AG09319 (cell line): ENCODE measurements at places on chromosomes 3 and 15.

- DNase-seq: no peak
Observed at GRCh38 chr15:51244423-51244869, 94.0 kb downstream of the CYP19A1 start.

DNA sequence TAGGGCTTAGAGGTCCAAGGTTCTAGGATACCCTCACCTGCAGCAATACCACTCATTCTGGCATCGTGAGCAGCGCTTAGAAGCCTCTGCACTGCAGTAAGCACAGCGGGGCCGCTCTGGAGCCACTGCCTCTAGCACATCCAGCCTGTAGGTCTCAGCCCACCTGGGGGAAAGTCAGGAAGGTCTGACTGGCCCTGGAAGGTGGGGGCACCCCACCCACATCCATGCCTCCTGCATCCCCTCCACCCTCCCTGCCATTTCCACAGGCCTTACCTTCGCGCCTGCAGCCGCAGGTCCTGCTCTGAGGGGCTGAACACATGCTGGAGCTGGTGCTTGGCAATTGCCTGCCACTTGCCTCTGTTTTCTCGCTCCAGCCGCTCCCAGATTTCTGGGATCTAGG lies 901 bp upstream of the RASSF1 start:
- DNase-seq: no peak

DNA sequence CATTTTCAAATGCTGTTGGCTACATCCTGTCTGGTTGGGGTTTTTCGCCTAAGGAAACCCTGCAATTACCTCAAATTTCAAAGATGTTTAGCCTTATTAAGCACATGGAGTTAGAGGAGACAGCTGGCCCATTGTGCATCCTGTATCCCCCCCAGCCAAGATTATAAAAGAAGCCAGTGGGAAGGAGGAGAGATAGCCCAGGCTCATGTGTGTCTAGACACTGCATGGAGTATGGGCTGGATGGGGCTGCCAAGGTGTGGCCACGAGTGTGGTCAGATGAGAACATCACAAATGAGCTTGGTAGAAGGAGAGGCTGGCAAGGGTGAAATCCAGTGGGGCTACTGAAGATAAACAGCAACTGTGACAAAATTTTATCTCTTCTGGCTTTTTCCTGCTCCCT lies 270.0 kb upstream of the TBC1D5 start:
- DNase-seq: no peak

DNA sequence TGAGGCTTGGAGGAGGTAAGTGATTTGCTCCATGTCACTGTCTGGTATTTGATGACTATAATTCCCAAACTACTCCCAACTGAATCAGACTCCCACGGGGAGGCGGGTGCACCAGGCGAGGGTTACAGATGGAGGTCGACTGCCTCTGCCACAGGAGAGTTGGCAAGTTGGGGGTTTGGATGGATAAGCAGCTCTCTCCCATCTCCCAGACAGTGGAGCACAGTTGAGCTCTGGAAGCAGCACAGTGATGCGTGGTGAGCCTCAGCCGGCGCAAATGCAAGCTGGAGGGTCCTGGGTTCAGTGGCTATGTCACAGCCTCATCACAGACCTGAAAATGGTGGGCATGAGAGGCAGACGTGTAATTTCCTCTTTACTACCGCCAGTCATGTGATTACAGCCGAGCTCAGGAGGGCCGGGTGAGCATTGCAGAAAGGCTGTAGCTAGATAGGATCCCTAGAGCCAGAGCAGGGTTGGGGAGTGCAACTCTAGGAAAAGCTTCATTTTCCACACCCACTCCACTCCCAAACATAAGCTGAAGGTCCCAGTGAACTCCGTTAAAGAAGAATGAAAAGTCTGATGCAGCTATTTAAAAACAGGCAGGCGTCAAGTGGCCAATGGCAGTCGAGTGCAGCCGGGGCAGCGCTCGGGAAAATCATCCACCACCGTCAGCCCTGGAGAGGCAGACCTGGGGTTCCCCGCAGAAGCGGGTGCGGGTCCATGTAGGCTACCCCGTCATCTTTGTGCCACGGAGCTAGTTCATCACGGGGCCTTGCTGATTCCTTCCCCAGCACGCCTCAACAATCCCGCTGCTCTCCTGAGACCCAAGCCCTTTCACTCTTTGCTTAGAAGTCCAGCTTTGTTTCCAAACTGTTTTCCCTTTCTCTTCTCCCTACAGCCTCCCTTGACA lies 33.3 kb upstream of the VPS8 start:
- DNase-seq: no peak

- DNase-seq: no peak
Observed at GRCh38 chr3:51535146-51536019, 3.1 kb upstream of the RAD54L2 start.

GRCh38 chr15:19974998-19975397 lies 566.6 kb downstream of the GOLGA6L6 start:
- no peak for DNase-seq

GRCh38 chr3:48407542-48408099 lies 22.3 kb downstream of the PLXNB1 start:
- DNase-seq: no peak

DNA sequence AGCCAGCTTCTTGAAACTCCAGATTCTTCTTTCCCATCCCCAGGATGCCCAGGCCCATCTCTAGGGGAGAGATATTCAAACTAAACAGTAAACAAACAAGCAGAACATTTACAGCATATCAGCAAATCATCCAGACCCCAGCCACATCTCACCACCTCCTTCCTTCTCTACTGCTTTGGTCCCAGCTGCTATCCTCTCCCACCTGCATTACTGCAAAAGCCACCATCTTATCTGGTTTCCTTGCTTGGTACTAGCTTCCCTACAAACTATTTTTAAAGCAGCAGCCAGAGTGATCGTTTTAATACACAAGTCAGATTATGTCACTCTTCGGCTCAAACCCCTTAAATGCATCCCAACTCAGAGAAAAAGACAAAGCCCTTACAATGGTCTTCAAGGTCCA lies 4.8 kb downstream of the LYSMD2 start:
- DNase-seq: no peak

- DNase-seq: no peak
Observed at GRCh38 chr3:78497021-78497420, 1270.8 kb downstream of the ROBO1 start.

- no peak for DNase-seq
Observed at GRCh38 chr3:196232154-196232881, 16.0 kb downstream of the SLC51A start.

- DNase-seq: no peak
Observed at GRCh38 chr15:56653107-56653506, 80.2 kb downstream of the ZNF280D start.

GRCh38 chr3:141237701-141238521 lies 6.3 kb downstream of the PXYLP1 start:
- no peak for DNase-seq

- no peak for DNase-seq
Observed at GRCh38 chr3:129330409-129330808, 51.7 kb downstream of the HMCES start.

DNA sequence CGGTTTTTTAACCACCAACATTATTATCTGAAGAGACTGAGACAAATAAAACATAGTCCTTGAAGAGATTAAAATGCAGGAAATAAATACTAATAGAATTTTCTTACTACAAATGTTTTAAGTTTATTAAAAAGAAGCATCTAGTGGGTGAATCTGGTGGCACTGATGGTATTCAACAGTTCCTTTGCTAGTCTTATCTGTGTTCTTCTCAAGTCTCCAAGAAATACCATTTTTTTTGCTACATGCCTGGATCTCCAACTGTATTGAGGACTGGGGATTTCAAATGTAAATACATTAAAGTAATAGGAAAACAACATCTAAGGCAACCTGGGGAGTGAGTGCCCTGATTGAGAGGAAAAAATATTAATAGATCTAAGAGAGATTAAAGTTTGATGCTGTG lies 21.9 kb downstream of the THOC7 start:
- DNase-seq: no peak

DNA sequence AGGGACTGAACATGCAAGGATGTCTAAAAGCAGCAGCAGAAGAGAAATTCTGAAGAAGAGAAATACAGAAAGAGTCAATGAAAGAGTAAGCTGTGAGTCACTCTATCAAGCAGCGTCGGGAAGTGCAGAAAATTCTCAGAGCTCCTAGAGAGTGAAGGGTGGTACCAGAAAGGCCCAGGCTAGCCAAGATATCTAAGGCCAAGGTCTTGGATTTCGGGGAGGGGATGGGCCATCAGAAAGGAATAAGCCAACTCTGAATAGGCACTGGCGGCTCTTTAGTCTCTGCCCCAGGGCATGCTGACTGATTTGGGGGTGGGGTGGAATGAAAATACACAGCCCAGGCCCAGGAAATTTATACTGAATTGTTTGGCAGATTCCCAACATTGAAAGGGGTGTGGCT lies 70.8 kb downstream of the GPR156 start:
- no peak for DNase-seq

GRCh38 chr3:44309500-44309899 lies 29.1 kb upstream of the TCAIM start:
- DNase-seq: no peak

- DNase-seq: no peak
Observed at GRCh38 chr3:120350401-120350941, 1.3 kb upstream of the LRRC58 start.

- no peak for DNase-seq
Observed at GRCh38 chr15:68370768-68371151, 61.2 kb downstream of the ITGA11 start.

DNA sequence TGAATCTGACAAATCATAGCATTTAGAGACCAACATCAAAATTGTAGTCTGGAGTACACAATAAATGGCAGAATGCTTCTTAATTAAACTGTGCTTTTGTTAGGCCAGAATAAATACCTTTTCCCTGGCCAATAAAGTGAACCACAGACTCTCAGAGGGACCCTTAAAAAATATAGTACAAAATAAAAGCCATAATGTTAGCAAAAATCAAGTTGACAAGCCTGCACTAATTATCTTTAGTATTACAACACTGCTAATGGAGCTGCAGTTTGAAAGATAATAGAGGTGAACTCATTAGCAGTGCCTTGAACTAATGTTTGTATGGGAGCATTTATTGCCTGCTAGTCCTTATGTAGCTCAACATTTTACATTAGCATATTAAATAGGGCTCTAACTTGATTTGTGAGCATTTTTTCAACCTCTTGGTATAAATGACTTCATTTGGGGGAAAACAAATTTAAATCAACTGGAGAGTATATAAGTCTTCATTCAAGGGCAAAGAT lies 801.3 kb downstream of the EPHA3 start:
- DNase-seq: no peak

GRCh38 chr3:167742338-167742737 lies 6.8 kb downstream of the SERPINI1 start:
- no peak for DNase-seq

GRCh38 chr3:9695345-9695744 lies 8.3 kb upstream of the CPNE9 start:
- no peak for DNase-seq

DNA sequence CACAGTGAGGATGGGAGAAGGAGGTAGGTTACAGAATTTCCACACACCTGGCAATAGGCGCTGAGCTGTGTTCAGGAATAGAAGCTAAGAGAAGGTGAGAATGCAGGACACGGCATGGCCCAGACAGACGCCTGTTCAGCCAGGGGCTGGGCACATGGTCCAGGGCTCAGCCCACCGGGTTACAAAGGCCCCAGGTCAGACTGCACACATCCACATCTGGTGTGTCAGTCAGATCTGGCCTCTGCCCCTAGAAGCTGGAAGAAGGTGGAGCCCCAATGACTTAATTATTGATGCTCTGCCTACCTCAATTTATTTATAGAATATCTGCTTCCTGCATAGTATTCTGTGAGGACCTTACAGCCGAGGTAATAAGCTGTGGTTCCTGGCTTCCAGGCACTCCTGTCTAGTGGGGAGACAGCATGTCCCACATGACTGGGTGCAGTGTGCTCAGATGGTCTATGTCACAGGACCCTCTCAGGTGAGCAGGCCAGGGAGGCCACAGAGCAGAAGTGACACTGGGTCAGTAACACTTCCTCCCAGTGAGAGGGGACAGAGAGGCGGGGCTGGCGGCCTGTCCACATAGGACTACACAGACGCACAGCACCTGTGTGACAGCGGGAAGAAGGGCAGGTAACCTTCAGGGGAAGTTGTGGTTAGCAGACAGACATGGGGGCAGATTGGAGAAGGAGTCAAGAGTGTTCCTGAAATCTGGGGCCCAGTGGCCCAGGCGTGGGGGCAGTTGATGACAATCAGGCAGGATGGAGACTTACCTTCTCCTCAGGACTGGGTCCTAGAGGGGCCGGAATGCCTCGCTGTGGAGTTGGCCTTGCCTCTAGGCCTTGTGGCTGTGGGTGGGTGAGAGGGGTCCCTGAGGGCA lies 38.6 kb upstream of the PLXNA1 start:
- no peak for DNase-seq

DNA sequence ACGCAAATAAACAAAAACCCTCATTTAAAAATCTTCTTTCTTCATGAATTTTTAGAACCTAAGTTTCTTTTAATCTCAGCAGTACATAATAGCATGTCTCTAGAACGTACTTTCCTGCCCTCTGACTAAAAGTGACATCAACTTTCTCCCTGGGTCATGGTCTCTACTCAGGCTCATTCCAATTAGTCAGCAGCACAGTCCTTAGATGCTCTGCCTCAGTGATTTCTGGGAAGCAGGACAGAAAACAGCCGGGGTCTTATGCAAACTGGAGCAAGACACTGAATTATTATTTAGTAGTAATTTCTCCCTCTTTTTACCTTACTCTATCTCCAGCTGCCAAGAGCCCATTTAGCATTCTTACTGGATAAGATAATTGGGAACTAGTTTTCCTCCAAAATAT lies 365.2 kb downstream of the TUSC7 start:
- DNase-seq: no peak

DNA sequence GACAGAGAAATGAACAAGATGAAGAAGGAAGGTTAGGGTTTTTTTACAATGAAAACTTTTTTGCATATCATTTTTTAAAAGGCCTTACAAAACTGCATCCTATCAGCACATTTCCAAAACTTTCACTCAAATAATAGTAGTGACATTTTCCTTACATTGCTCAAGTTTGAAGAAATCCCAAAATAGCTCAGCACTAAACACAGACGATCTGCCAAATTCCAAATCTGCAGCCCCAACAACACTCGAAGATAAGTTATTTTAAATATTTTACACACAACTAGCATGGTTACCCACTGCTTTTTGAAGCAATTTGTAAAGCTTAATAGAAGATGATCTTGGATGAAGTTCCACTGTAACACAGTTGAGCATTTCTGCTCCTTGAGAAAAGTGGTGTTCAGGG lies 535.6 kb upstream of the ALCAM start:
- no peak for DNase-seq

GRCh38 chr3:45462522-45463265 lies 74.3 kb downstream of the LARS2 start:
- no peak for DNase-seq

- no peak for DNase-seq
Observed at GRCh38 chr3:184765730-184766074, 46.3 kb upstream of the VPS8 start.

DNA sequence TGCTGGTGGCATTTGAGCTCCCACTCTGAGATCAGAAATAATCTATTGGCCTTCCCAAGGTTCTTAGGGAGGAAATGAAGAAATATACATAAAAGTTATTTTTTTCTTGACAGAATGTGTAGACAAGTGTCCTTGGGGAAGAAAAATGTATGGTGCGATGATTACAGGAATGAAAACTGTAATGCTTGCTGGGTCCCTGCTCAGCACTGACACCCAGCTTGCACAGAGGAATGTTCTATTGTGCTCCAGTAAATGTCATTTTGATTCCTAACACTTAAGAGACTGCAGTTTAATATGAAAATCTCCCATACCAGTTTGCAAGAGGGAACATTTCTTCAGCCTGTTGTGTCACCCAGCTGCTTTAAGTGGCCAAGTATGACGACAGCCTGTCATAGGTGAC lies 271.3 kb upstream of the TPM1 start:
- no peak for DNase-seq

GRCh38 chr3:151983538-151983937 lies 110.1 kb downstream of the SUCNR1 start:
- DNase-seq: no peak
